ENCODE measurements at places on chromosomes 7 and 10.
A peak's percentile ranks its signal among the peaks of the same experiment; 100 is the strongest.

GRCh38 chr7:116451957-116452729, 47.4 kb upstream of the CAV2 start:
- DNase-seq: no peak

GRCh38 chr7:94913391-94913790, 6.0 kb downstream of the PPP1R9A start:
- DNase-seq: no peak

GRCh38 chr10:86954681-86955500, 2.5 kb downstream of the MMRN2 start:
- no peak for DNase-seq

GRCh38 chr7:117472335-117472734, 7.5 kb upstream of the CFTR start:
- no peak for DNase-seq

- no peak for DNase-seq
Measured at GRCh38 chr7:37643876-37644275, 39.7 kb upstream of the GPR141 start.

GRCh38 chr10:69180525-69181204, 631 bp downstream of the SUPV3L1 start:
- DNase-seq: peak; percentile 23

GRCh38 chr7:3434611-3435010, 133.6 kb downstream of the SDK1 start:
- DNase-seq: no peak

All from fibroblast of skin of right biceps (primary cell).